ENCODE measurements at places on chromosomes 12 and 14. TPM values are rescaled to one million over a fixed set of nuclear protein-coding genes. Genes with fewer than 3 reads are reported as not detected.

Gene KRT3
- total RNA-seq: not detected

Gene TOMM20L
- not detected for total RNA-seq

Gene KRT2
- total RNA-seq: 0.10 TPM

Gene DYRK2
- 72.9 TPM for total RNA-seq

Gene ADAM21
- not detected for total RNA-seq

Gene MYH6
- total RNA-seq: not detected

Gene OTOGL
- not detected for total RNA-seq
